ENCODE measurements at places on chromosomes 3 and 15.

- no peak for DNase-seq
These were observed 21.0 kb downstream of the THSD4 start for GRCh38 chr15:71136159-71136783.

DNA sequence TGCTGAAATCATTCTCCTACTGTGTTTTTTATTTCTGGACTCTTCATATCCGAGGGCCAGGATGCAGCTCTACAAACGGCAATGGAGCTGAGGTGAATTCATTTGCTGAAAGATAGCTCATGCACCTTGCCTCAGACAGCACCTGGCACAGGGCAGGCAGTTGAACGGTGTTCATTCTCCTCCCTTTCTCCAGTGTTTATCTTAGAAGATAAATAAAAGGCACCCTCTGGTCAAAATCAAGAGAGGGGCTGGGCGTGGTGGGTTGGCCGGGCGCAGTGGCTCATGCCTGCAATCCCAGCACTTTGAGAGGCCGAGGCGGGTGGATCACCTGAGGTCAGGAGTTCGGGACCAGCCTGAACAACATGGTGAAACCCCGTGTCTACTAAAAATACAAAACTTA, 79.3 kb upstream of the LMOD3 start:
- no peak for DNase-seq

DNA sequence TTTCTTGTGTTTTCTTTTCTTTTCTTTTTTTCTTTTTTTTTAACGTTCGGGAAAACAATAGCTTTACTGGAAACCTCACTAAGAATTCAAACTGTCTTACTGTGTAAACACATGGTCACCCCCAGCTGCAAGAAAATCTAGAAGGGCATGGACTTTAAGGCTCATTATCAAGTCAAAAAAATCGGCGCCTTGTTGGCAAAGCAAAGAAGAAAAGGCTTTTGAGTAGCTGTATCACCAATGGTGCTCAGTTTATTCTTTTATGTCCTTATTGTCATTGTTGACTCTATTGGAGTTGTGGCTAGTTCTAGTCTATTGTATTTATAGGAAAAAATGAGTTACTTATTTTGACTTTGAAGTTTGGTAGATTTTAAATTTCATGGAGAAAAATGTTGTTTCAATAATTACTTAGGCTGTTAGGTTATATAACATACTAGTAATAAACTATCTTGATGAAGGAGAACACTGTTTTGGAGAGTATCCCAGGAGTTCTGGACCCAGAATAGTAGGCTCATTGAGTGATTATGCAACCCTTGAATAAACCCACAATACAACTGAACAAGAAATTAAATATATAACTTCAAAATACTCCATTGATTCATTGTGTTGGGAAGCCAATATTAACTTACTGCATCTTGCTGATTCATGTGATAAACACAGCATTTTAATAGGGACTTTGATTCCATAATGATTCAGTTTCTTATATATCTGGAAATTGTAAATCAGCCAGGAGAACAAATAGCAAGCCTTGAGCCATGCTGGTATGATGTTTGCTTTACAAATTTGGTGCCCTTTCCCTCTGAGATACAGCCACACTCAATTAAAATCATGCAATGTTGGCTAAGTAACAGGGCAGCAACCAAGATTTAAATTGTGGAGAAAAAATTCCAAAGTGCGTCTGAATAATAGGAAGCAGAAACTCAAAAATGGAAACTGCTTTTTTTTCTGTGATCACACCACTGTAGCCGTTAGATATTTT, 27.8 kb upstream of the GOLIM4 start:
- no peak for DNase-seq

DNA sequence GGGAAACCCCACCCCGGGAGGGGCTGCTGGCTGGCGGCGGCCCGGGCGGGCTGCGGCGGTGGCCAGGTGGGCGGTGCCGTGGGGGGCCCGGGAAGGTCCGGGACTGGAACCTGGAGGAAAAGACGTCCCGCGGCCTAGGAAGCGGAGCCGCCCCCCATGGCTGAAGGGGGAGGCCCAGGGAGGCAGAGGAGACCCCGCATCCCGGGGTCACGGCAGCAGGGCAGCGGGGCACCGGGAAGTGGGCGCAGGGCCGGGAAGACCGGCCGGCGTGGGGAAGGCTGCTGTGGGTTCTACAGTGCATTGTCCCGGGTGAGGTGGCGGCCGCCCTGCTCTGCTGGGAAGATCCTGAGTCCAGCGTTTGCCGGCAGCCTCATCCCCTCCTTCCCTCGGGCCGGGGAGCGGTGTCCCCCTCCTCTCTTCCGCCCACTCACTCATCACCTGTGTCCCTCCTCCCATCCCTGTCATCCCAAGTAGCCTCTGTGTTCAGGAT, 525 bp upstream of the FSTL1 start:
- DNase-seq = no peak

- DNase-seq = no peak
These were observed 339.7 kb downstream of the NLGN1 start for GRCh38 chr3:173737167-173737808.

- no peak for DNase-seq
These were observed 84.2 kb upstream of the GOLGA6L4 start for GRCh38 chr15:84151205-84151931.

- no peak for DNase-seq
These were observed 194.4 kb upstream of the GBE1 start for GRCh38 chr3:81955878-81956277.

- DNase-seq = no peak
These were observed 577.7 kb downstream of the MECOM start for GRCh38 chr3:169085827-169086226.

DNA sequence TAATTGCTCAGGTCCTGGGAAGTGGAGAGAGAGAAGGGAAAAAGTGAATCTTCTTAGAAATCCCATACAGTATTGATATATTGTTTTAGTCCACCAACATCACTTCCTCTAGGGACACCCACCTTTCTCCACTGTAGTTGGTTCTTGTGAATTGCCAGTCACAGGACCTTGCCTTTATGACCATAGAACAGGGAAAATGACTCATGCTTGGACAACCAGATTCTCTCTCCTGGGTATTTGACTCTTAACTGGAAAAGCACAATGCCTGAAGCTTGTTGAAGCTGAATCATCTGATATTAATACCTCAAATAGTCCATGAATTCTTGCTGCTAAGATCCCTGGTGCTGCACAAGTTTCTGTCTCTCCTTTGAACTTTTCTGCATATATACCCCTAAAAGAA, 32.5 kb upstream of the DCLK3 start:
- no peak for DNase-seq
